GM13977 (cell line): ENCODE measurements at places on chromosomes 16 and 17.

DNA sequence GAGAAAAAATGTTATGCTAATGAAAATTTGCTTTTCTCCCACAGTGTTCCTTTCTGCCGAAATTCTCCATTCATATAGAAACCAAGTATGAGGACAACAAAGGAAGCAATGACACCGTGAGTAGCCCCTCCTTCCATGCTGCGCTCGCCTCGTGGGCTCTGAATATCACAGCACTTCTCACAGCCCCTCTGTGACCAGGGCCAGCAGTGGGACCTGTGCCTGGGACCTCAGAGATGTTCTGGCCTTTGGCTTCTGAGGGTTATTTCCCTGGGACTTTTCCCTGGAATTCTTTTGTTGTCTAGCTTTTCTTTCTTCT, 139.6 kb upstream of the NOL11 start:
- no peak for DNase-seq

- DNase-seq: no peak
These were observed 21.6 kb upstream of the MPO start for GRCh38 chr17:58302171-58302918.

DNA sequence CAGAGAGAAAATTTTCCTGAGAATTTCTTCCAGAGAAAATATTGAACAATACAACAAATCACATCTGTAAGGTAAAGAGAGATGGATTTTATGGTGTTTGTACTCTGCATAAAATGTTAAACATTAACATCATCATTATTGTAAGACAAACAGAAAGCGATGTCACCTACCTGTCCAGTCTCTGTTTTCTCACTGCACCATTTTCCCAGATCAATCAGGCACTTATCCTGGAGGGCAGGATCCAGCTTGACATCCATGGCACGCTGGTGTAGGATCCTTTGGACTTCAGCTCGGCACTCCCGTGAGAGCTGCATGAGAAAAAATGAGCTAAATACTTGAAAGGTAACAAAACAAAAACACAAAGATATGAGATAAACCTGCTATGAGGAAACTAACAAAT, 55.9 kb upstream of the CLEC18B start:
- no peak for DNase-seq

GRCh38 chr16:78094166-78094565, 5.3 kb upstream of the WWOX start:
- no peak for DNase-seq

DNA sequence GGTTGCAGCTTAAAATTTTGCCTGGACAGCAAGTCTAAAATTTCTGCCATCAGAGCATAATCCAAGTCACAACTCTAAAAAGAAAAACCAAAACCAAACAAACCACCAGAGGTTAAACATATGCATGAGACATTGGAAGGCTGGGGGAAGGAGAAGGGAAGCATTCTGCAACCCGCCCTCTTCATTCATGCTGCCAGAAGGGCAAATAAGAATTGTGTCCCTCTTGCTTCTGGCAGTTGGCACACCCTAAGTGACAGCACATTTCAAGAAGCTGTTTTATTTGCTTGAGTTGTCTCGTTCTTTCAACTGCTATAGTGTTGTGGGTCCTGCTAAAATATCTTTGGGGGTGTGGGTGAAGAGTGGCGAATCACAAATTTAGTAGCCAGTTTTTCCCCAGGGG, 99.6 kb downstream of the SKAP1 start:
- no peak for DNase-seq

DNA sequence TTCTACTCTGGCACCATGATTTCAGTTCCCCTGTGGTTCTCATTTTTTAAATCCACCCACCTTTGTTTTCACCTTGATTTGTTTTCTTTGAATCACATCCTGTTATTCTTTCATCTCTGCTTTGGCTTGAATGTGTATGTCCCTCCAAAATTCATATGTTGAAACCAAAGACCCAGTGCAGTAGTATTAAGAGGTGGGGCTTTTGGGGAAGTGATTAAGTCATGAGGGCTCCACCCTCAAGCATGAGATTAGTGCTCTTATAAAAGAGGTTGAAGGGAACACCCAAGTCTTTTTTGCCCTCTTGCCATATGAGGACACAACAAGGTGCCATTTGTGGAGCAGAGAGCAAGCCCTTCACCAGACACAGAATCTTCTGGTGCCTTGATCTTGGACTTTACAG, 382.3 kb downstream of the SLC39A11 start:
- DNase-seq: no peak

GRCh38 chr17:79435962-79436361, 174.9 kb downstream of the RBFOX3 start:
- DNase-seq: no peak

- no peak for DNase-seq
These were observed 5.7 kb upstream of the DOC2B start for GRCh38 chr17:187130-187529.

- no peak for DNase-seq
These were observed 159.6 kb downstream of the SALL1 start for GRCh38 chr16:50991436-50991835.

DNA sequence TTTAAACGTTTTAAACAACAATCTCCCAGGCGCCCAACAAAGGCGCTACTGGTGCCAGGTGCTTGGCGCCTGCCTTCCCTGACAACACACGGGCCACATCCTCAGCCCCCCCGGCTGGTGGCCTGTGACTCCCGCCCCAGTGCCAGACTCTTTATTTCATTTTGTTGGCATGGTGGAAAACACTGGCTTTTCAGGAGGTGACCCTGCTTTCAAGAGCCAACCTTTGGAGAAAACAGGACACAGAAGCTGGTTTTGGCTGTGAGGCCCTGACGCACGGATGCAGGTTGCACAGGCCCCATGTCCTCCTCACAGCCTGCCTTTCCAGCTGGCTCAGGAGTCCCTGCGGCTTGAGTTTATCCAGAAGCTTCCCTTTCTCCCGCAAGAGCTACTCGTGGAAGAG, 100.0 kb downstream of the METRNL start:
- no peak for DNase-seq

DNA sequence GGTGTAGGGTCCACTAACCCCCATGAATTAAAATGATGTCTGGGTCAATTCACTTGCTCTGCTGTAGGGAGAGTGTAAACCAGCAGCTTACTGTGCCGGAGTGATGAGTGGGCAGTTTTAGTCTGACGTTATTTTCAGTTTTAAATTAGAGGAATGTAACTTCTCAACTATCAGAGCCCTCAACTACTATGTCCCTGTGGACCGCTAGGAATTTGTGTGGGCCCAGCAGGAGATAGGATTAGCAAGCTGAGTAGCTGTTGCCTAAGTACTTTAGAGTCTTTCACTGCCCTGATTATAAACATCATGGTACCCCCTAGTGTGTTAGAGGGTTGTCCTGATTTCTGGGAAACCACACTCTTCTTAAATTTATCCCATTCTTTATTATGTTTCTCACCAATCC, 11.4 kb downstream of the MARVELD3 start:
- DNase-seq: no peak

- no peak for DNase-seq
These were observed 3.4 kb downstream of the DNAH9 start for GRCh38 chr17:11601661-11602060.

DNA sequence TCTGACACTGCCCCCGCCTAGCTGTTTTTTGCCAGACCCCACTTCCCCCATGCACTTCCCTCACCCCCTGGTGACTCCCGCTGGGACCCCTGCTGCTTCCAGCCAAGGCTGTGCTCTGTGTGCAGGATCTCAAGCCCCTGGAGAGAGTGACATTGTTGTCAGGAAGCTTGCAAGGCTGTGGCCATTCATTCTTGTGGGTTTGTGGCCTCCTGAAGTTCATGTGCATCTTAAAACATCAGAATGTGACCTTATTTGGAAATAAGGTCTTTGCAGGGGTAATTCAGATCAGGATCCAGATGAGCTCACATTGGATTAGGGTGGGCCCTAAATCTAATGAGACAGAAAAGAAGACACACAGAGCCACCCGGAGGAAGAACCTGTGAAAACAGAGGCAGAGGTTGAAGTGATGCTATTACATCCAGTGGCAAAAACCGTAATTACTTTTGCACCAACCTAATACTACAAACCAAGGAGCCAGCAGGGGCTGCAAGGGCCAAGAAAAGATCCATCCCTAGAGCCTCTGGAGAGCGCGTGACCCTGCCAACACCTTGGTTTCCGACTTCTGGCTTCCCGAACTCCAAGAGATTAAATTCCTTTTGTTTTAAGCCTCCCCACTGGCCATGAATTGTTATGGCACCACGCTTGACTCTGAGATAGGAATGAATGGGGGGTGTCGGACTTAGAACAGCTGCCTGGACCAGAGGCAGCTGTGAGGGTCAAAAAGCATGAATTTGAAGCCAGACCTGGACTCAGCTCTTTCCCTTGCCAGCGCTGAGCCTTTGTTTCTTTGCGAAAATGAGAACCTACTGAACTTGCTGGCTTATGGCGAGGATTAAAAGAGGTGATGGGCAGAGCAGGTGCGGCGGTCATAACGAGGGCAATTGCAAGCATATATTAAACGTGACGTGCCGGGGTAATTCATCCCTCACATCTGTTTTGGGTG, 75.5 kb downstream of the BMERB1 start:
- DNase-seq: no peak

DNA sequence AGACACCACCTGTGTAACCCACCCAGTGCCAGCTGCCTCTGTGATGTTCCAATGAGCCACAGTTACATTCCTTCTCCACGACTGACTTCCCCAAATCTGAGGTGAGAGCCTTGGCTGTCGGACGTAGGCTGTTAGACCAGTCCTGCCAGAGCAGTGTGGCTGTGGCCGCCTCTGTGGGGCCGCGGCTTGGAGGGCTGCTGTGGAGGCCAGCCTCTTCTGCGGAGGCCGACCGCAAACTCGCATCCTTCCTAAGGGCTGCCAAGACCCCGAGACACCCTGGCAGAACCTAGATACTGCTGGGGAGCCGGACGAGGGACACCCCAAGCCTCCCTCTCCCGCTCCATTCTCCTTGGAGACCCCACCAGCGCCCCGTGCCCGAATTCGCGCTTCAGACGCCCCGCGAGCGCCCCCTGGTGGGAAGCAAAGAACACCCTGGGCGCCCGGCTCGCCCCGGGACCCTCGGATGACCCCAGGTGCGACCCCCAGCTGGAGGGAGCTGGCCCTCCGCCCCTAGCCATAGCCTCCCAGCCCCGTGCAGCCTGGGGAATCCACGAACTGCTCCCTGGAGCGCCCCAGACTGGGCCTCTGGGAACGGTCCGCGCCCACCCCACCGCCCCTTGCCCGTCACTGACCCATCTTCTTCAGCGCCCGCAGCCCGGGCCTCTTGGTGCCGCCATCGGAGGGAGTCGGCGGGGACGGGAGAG, 547 bp downstream of the PLCD3 start:
- peak; percentile 73 for DNase-seq

DNA sequence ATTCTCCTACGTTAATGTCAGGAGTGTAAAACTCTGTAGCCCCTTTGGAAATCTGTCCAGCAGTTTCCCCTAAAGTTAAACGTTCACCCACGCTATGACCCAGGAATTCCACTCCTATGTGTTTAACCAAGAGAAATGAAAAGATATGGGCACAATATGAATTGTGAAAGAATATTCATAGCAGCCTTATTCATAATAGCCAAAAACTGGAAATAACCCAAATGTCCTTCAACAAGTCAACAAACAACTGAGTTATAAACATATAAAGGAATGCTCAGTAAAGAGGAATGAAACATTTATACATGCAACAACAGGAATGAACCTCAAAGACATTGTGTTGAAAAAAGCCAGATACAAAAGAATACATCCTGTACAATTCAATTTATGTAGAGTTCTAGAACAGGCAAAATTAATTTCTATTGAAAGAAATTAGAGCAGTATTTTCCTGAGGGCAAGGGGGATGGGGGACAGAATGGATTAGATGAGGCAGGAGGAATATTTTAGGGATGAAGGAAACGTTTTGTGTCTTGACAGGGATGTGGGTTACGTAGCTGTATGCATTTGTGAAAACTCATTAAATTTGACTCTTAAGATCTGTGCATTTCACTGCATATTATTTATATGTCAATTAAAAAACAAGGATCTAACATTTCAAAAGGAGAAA, 286.7 kb upstream of the CDH5 start:
- DNase-seq: no peak

DNA sequence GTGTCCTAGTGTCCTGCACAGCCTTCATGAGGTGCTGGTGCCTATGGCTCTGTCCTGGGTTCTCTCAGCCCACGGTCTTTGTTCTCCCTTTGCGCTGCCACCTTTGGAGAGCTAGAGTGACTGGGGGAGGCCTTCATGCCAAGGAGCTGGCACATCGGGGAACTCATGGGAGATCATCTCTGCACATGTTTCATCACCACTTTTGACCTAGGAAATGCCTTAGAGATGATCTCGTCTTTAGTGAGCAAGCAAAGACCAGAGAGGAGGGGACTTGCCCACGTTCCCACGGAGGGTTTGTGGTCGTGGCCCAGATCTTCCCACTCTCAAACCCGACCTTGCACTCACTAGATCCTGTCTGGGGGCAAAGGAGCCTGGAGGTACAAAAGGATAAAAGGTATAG, 23.5 kb downstream of the TBX4 start:
- no peak for DNase-seq

- DNase-seq: no peak
These were observed 9.9 kb downstream of the KRTAP9-1 start for GRCh38 chr17:41199421-41200078.

DNA sequence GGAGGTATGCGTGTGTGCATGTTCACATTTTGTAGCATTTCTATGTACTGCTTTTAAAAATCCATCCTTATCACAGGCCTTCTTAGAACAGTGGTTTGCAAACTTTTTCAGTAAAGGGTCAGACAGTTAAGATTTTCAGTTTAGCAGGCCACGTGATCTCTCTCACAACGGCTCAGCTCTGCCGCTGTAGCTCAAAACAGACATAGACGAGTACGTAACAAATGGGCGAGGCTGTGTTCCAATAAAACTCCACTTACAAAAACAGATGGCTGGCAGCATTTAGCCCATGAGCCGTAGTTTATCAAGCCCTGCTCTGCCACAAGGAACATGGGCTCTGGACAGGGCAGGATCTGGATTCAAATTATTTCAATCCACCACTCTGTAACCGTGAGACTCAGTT, 141.8 kb downstream of the XYLT1 start:
- no peak for DNase-seq

DNA sequence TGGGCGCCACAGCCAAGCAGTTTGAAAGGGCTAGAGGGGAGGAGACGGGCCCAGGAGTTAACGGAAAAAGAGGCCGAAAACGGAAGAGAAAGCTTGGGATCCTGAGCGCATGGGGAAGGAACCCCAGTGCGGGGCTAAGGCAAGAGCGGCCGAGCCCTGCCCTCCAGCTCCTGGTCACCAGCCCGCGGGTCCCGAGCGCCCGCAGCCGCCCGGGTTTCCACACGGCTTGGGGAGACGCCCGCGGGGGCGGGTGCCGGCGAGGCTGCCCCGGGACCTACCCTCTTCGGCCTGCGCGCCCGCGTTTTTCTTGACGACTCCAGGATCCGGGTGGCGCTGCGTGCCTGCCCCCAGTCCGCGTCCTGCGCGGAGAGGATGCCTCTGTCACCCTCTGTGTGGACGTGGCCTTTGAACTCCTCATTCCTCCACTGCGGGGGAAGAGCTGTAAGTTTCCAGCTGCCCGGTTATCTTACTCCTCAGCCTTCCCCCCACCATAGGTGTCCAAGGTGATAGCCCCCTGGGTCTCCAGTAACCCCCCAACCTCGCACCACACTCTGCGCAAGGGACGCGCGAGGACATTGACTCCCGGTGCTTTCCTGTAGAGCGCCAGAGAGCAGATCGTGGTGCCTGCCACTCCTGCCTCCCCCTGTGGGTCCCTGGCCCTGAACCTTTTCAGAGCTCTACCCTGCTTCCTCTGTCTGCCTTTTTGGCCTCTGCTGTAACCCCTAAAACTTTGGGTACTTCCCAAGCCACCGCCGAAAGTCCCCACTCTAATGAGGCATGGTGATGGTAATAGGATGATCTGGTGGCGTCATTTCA, 1.7 kb upstream of the CDH11 start:
- DNase-seq: peak; percentile 16

- DNase-seq: no peak
These were observed 6.4 kb upstream of the SRCAP start for GRCh38 chr16:30692396-30693064.
